ENCODE measurements at places on chromosomes 4 and X. TPM values are rescaled to one million over a fixed set of nuclear protein-coding genes. Genes with fewer than 3 reads are reported as not detected.
A peak's percentile ranks its signal among the peaks of the same experiment; 100 is the strongest.

- H3K27ac ChIP-seq = no peak overlapping the region
- H3K27me3 ChIP-seq = no peaks in the 10 kb centered on the region
- H3K4me3 ChIP-seq = no peak overlapping the region
- H3K4me1 ChIP-seq = no peaks in the 10 kb centered on the region
- H3K36me3 ChIP-seq = no peaks in the 10 kb centered on the region
Measured at GRCh38 chr4:157973297-157973696, 199.5 kb downstream of the GASK1B start.

- H3K27ac ChIP-seq = no peak overlapping the region
- H3K4me1 ChIP-seq = no peaks in the 10 kb centered on the region
- no peaks in the 10 kb centered on the region for H3K36me3 ChIP-seq
- no peak for DNase-seq
- no peaks in the 10 kb centered on the region for H3K27me3 ChIP-seq
Measured at GRCh38 chrX:18428006-18428405, 2.6 kb downstream of the CDKL5 start.

GRCh38 chr4:17029964-17030363 lies 131.5 kb upstream of the LDB2 start:
- H3K4me3 ChIP-seq = no peak overlapping the region
- H3K27ac ChIP-seq = no peak overlapping the region
- H3K27me3 ChIP-seq = no peaks in the 10 kb centered on the region
- DNase-seq = no peak
- H3K36me3 ChIP-seq = no peaks in the 10 kb centered on the region

DNA sequence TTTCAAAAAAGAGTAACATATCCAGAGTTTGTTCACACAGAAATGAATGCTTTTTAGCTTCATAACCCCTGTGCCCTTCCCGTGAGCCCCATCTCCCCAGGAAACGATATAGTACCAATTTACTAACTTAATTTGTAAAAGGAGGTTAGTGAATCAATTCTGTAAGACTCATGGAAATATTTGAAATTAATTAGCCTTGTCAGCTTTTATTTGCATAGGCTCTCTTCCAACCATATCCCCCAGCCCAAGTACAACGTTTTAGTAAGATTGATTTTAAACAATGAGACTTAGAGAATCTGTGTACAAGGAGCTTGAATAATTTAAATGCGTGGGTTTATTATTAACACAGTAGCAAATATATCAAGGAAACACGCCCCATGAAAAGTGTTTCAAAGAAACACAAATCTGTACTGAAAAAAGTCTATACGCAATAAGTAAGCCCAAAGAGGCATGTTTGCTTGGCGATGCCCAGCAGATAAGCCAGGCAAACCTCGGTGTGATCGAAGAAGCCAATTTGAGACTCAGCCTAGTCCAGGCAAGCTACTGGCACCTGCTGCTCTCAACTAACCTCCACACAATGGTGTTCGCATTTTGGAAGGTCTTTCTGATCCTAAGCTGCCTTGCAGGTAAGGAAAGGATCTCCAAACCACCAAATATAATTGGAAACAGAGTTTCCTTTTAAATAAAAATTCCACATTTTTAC lies at the start of gene VSIG1:
Gene VSIG1, plus strand, starts transcription at position 512 of the 703 bp plus-strand sequence. Its CDS starts 66 bp downstream, at position 578.
- peaks cover 41% of the 10 kb centered on the region for H3K27me3 ChIP-seq
- no peaks in the 10 kb centered on the region for H3K36me3 ChIP-seq
- H3K4me3 ChIP-seq = no peak within 1 kb of the TSS
- H3K4me1 ChIP-seq = no peaks in the 10 kb centered on the region
- DNase-seq = no peak
- H3K27ac ChIP-seq = no peak within 1 kb of the TSS

GRCh38 chrX:131778269-131779218 lies 234.7 kb downstream of the OR13H1 start:
- no peaks in the 10 kb centered on the region for H3K4me1 ChIP-seq
- H3K36me3 ChIP-seq = no peaks in the 10 kb centered on the region
- DNase-seq = no peak

GRCh38 chr4:138650495-138650894 lies 365.1 kb upstream of the NOCT start:
- H3K36me3 ChIP-seq = no peaks in the 10 kb centered on the region
- no peaks in the 10 kb centered on the region for H3K27me3 ChIP-seq
- H3K4me3 ChIP-seq = no peak overlapping the region
- DNase-seq = no peak
- H3K4me1 ChIP-seq = no peaks in the 10 kb centered on the region

DNA sequence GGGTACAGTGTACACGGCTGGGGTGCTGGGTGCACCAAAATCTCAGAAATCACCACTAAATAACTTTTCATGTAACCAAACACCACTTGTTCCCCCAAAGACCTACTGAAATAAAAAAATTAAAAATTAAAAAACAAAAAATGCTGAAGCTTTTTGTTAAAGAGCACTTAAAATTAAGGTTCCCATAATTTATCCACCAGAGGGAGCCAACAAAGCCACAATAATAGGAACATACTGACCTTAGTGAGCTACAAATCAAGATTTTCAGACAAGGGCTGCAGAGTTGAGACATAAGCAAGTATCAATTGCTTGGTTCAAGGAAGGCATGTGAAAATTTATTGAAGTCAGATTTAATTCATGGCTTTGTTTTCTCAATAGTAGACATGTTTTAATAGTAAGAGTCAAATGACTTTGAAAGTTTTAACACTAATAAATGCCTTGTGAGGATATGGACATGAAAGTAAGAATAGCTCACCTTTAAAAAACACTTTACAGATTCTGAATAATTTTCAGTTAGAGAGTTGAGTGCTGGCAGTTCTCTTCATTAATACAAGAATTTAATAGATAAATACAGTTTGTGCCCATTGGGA lies 43.0 kb upstream of the SCOC start:
- H3K4me1 ChIP-seq = no peaks in the 10 kb centered on the region
- DNase-seq = no peak
- H3K36me3 ChIP-seq = no peaks in the 10 kb centered on the region
- H3K4me3 ChIP-seq = no peak overlapping the region
- H3K27ac ChIP-seq = no peak overlapping the region

DNA sequence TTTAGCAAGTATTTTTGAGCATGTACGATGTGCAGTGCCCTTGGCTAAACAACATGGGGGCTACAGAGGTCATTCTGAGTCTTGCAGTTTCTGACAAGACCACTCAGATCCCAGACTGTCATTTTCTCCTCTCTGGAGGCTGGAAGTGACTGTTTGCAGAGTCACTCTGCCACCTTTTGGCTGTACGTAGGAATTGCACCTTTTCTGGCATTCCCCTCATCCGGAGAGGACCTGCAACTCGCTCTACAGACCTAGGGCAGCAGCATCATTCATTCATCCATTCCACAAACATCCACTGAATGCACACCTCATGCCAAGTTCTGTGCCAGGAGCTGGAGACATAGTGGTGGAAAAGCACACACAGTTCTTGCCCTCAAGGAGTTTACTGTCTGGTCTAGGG lies 160.4 kb upstream of the GPR101 start:
- no peaks in the 10 kb centered on the region for H3K36me3 ChIP-seq
- H3K4me3 ChIP-seq = no peak overlapping the region
- H3K4me1 ChIP-seq = no peaks in the 10 kb centered on the region
- H3K27ac ChIP-seq = no peak overlapping the region
- no peak for DNase-seq
- H3K27me3 ChIP-seq = peaks cover 41% of the 10 kb centered on the region

- H3K4me1 ChIP-seq = no peaks in the 10 kb centered on the region
- no peak overlapping the region for H3K4me3 ChIP-seq
- DNase-seq = no peak
- H3K27ac ChIP-seq = no peak overlapping the region
- no peaks in the 10 kb centered on the region for H3K27me3 ChIP-seq
Measured at GRCh38 chrX:70016513-70016912, 33.2 kb downstream of the AWAT2 start.

GRCh38 chr4:37737466-37737865 lies 51.3 kb upstream of the RELL1 start:
- no peaks in the 10 kb centered on the region for H3K27me3 ChIP-seq
- no peak overlapping the region for H3K4me3 ChIP-seq
- H3K27ac ChIP-seq = no peak overlapping the region
- no peak for DNase-seq
- no peaks in the 10 kb centered on the region for H3K4me1 ChIP-seq

DNA sequence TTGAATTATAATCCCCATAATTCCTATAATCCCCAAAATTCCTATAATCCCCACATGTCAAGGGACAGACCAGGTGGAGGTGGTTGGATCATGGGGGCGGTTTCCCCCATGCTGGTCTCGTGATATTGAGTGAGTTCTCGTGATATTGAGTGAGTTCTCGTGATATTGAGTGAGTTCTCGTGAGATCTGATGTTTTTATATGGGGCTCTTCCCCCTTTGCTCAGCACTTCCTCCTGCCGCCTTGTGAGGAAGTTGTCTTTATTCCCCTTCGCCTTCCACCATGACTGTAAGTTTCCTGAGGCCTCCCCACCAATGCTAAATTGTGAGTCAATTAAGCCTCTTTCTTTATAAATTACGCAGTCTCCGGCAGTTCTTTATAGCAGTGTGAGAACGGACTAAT lies 36.6 kb upstream of the GPR78 start:
- no peak overlapping the region for H3K4me3 ChIP-seq
- no peaks in the 10 kb centered on the region for H3K4me1 ChIP-seq
- no peak for DNase-seq
- H3K27ac ChIP-seq = no peak overlapping the region
- no peaks in the 10 kb centered on the region for H3K27me3 ChIP-seq

GRCh38 chr4:48791313-48791712 lies 11.2 kb upstream of the FRYL start:
- no peak overlapping the region for H3K4me3 ChIP-seq
- DNase-seq = no peak
- H3K36me3 ChIP-seq = no peaks in the 10 kb centered on the region
- H3K27me3 ChIP-seq = no peaks in the 10 kb centered on the region

DNA sequence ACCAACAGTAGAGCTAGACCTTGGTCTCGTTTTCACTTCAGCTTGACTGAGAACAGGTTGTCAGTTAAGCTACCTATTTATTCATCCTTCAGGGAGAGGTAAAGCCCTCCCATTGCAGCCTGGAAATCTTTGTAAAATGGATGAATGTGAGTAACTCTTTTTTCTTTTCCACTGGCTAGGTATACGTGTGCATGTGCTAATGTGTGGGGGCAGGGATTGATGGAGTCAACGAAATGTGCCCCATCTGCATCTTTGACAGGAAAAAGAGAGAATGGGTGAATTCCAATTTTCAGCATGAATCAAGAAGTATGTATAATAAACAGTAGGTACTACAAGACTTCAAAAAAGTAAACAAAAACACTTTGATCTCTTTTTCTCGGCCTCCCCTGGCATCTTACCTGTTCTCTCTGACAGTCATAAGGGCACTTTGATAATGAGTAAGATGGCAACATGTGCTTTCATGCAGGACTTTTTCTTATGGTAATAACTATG lies at the start of gene IL21:
Gene IL21, minus strand, starts transcription at position 51 of the 492 bp plus-strand sequence. CDS start 55 bp downstream, outside the sequence.
- no peaks in the 10 kb centered on the region for H3K36me3 ChIP-seq
- H3K27me3 ChIP-seq = no peaks in the 10 kb centered on the region
- DNase-seq = no peak
- H3K4me3 ChIP-seq = no peak within 1 kb of the TSS
- H3K27ac ChIP-seq = no peak within 1 kb of the TSS
- no peaks in the 10 kb centered on the region for H3K4me1 ChIP-seq

DNA sequence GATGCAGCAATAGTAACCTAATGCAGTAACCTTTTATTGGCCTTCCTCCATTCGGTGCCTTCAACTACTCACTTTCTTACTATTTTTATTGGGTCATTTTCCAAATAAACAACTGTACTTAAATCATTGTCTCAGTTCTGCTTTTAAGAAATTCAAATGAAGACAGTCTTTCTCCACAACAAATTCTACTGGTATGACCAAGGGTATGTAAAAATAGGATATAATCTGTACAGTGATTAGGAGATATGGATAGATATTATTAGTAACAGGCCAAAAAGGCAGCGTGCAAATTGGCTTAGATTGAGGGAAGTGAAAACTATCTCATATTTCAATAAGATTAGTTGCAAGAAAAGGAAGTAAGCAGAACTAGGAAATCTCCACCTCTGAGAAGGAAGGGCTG lies 177.4 kb upstream of the PPP1R2C start:
- no peak overlapping the region for H3K27ac ChIP-seq
- no peak overlapping the region for H3K4me3 ChIP-seq
- peaks cover 8% of the 10 kb centered on the region for H3K27me3 ChIP-seq
- no peaks in the 10 kb centered on the region for H3K4me1 ChIP-seq
- no peaks in the 10 kb centered on the region for H3K36me3 ChIP-seq

DNA sequence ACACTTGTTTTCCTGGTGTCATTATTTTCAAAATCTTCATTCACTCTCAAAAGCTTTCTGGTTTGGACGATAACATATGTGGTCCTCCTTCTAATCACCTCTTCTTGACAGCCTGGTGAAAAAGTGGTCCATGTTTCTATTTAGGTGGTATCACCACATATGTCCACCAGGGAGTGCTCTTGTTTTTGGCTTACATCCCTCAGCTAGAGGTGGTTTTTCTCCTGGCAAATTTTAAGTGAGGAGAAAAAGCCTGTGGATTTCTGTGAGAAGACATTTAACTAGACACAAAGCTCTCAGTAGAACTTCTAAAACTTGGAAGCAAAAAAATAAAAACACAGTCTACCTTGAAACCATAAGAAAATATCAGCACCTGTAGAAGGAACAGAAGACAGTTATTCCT lies 58.0 kb upstream of the FRMPD4 start:
- H3K4me3 ChIP-seq = no peak overlapping the region
- no peak overlapping the region for H3K27ac ChIP-seq
- no peaks in the 10 kb centered on the region for H3K27me3 ChIP-seq
- H3K36me3 ChIP-seq = no peaks in the 10 kb centered on the region
- H3K4me1 ChIP-seq = no peaks in the 10 kb centered on the region
- no peak for DNase-seq

- H3K4me1 ChIP-seq = no peaks in the 10 kb centered on the region
- DNase-seq = no peak
- H3K27ac ChIP-seq = no peak overlapping the region
- no peaks in the 10 kb centered on the region for H3K36me3 ChIP-seq
- H3K27me3 ChIP-seq = no peaks in the 10 kb centered on the region
- peak overlapping the region; percentile 37 for H3K4me3 ChIP-seq
Measured at GRCh38 chr4:27048429-27049238, 188.0 kb downstream of the STIM2 start.

The CXCL3 gene
- 5.6 TPM for total RNA-seq

The SPARCL1 gene
- 368 TPM for total RNA-seq

The CLCN3 gene
- 65.7 TPM for total RNA-seq

The ANTXR2 gene
- 77.4 TPM for total RNA-seq

The LRIT3 gene
- total RNA-seq = 0.66 TPM

The IL15 gene
- total RNA-seq = 5.1 TPM

The HTRA3 gene
- total RNA-seq = 53.9 TPM

The CTAG1B gene
- 2.3 TPM for total RNA-seq

The CABS1 gene
- not detected for total RNA-seq

The INTU gene
- 11.1 TPM for total RNA-seq

The FANCB gene
- 2.8 TPM for total RNA-seq

The VEGFC gene
- 11.2 TPM for total RNA-seq

The STATH gene
- not detected for total RNA-seq

The SLC25A14 gene
- total RNA-seq = 18.4 TPM

The PABPC1L2B gene
- total RNA-seq = not detected

The HHIP gene
- total RNA-seq = 1.0 TPM

The BMP2K gene
- 134 TPM for total RNA-seq
